M059J (cell line): ENCODE measurements at places on chromosomes 5 and 9. TPM values are rescaled to one million over a fixed set of nuclear protein-coding genes. Genes with fewer than 3 reads are reported as not detected.

SLC36A2 gene
- total RNA-seq = not detected in 2 replicates

ZNF300 gene
- total RNA-seq = 5.1 and 5.7 TPM in 2 replicates

BTNL8 gene
- not detected in 2 replicates for total RNA-seq

CCL28 gene
- total RNA-seq = not detected in 2 replicates

ANKRD18B gene
- 0.42 TPM in 1 of 2 replicates, not detected in the other for total RNA-seq

STPG3 gene
- total RNA-seq = not detected in 2 replicates

SLC34A3 gene
- total RNA-seq = 0.10 TPM in 1 of 2 replicates, not detected in the other

RPL12 gene
- 1,304 and 1,604 TPM in 2 replicates for total RNA-seq

IL3 gene
- not detected in 2 replicates for total RNA-seq

BAAT gene
- total RNA-seq = not detected in 2 replicates
